ENCODE measurements at places on chromosomes 6 and 20.

GRCh38 chr20:61803416-61803914 is 262.2 kb downstream of the TAF4 start:
- DNase-seq = no peak

DNA sequence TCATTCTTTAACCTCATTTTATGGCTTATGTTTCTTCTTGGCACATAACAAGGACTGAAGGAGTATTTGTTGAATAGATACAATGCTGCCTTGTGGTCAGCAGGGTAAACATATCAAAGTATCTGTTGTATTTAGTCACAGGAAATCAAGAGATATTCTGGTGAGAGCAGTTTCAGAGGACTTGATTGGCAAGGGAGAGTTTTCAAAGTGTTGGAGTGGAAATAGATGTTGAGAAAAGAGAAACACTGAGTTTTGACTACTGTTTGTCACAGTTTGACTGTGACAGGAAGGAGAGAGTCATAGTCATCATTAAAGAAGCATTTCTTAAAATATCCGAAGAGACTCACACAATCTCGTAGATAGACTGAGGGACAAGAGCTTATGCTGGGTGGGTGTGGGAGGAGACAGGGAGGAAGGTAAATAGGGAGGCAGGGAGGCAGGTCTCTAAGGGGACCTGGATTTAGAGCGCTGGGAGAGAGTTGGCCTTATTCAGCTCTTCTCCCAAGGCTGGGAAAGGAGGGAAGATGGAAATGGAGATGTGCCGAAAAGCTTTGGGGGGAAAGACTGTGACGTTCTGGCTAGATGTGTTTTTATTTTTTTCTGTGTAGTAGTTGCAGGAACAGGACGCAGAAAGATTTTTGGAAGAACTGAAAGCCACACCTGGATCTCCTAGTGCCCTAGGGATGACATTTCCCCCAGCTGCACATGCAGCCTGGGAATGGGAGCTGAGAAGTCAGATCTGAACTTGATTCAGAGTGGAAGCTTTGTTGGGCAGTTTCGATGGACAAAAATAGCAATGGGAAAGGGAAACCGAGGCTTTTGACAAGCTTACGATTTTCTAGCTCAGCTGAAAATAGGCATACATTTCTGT is 65.0 kb upstream of the IFNGR1 start:
- DNase-seq = no peak

GRCh38 chr20:32988008-32988407 is 16.2 kb downstream of the SUN5 start:
- DNase-seq = no peak

DNA sequence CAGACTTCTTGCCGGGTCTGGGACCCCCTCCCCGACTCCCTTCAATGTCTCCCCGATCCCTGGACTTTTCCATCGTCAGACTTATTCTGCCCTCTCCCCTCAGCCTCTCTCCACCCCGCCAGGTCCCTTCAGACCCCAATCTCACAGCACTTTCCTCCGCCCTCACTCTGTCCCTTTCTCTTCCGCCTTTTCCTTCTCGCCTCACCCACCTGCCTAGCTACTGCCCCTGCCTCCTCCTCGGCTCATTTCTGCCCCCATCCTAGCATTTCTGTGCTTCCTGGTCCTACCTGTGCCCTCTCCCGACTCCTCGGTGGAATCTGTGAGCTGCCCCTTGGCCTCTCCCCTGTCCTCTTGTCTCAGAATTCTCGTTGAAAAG is 616 bp downstream of the CHMP4B start:
- no peak for DNase-seq

DNA sequence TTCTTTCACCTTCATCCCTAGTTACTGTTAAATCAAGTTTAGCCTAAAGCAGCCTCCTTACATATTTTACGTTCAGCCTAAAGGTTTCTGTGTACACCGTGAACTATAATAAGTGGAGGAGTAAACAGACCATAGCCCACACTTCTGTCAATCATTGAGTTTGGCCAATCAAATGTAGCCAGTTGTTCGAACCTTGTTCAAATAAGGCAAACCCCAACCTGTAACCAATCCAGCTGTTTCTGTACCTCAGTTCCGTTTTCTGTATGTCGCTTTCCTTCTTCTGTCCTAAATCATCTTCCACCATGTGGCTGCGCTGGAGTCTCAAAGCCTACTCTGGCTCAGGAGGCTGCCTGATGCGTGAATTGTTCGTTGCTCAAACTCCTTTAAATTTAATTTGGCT is 1.8 kb upstream of the FBXO30 start:
- no peak for DNase-seq

DNA sequence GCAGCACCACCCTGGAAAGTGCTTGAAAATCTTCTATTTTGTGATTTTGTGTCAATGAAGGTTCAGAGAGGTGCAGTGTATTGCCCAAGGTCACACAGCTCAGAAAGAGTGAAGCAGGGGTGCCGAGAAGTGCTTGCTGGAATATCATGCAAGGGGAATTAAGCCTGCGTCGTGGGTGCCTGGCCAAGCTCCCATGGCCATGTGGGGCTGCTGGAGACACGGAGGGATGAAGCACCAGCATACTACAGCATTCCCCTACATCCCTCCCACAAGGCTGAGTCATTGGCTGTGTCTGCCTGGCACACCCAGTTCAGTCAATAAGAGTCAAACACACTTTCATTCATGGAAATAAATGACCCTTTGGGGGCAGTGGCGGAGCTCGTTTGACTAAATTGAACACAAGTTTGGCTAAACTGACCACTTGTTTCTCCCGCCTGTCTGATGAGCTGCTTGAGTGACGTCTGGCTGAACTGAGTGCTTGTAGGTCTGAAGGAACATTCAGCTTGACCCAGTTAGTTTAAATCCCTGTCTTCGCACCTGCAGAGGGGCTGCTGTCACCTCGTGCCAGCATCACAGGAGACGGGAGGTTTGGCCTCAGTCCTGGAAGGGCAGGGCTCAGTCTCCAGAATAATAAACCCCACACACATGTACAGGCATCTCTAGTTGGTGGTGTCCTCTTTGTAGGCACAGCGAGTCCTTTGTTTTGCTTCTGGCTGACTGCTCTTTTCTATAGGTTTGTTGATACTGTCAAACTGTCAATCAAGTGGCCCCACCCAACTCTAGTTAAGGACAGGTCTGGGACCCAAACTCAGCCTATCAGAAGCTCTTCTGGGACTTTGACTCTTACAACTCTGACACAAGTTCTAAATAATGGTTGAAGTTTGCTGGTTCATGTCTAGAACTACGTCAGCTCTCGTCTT is 8.4 kb upstream of the TGM2 start:
- peak; percentile 59 for DNase-seq

DNA sequence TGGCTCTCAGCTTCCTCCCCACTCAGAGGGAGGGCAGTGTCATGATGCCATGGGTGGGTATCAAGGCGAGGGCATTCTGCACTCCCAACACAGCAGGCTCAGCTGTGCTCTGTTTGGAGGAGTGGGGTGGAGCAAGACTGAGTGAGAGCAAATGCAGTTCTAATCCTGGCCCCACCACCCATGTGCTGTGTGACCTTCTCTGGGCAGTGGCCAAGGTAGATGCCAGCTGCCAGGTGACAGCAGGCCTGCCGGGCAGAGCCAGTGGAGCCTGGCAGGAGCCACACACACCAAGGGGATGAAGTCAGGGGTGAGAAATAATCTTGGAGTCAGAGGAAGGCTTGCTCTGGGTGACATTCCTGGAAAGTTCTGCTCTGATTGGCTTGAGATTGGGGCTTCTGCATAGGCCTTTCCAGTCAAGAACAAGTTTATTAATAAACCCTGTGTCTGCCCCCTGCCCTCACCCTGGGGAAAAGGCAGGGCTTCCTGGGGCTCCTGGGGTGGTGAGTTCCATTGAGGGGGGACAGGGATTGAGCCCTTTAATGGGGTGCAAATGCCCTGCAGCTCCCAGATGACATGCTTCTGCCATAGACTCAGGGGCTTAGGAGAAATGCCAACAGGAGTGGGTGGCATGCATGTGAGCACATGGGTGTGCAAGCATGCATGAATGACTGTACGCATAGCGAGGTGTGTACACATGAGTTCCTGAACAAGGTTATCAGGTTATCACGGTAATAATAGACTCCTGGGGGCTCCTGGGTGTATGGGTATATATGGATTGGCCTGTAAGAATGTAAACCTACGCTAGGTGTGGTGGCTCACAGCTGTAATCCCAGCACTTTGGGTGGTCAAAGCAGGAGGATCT is 134.2 kb downstream of the MRPL14 start:
- no peak for DNase-seq

DNA sequence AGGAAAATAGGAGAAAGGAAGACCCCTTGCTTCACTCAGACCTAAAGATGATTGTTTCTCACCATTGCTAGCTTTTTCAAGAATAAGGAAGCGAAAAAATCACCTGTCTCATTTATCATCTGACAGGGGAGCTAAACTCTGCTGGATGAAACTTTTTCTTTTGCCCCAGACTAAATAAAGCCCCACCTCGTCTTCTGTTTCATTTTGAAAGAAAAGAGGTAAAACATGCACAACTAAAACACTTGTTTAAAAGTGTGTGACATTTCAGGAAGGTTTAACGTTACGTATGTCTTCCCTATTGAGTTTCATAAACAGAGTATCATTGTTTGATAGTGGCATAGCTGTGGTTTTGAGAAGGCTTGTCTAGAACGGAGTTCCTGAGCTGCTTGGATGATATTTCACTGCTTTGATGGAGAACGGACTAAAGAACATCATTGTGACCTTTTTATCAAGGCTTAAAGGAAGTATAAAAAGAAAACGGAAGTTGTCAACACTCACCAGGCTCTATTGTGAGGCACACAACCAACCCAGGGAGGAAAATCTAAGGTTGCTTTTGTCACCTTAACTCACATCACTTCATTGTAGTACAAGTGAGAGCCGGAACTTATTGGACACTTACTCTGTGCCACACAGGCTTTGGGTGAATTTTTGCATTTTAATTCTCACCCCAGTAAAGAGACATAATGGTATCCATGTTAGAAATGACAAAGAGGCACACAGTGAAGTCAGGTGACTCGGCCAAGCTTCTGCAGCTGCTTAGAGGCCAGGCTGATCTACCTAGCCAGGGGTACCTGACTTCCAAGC is 29.5 kb downstream of the TSHZ2 start:
- no peak for DNase-seq

DNA sequence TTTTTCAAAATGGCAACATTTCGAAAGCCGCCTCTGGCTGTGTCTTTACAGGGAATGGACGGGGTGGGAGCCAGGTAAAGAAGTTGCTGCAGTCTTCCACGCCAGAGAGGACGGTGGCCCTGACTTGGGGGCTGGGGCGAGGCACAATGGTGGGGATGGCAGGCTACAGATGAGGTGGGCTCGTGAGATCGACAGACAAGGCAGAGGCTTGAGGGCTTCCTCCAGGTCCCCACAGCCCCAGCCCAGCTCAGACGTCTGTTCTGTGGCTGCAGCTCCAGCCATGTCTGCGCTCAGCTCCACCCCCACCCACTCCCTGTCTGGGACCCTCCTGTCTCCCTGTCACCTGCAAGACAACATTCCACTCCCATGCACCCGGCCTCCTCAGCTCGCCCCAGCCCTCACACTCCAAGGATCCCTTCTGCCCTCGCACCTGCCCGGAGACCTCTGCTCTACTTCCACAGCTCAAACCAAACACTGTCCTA is 7.4 kb upstream of the C20orf144 start:
- no peak for DNase-seq

GRCh38 chr6:87706187-87706966 is 4.3 kb upstream of the AKIRIN2 start:
- DNase-seq = no peak

GRCh38 chr6:94673251-94673650 is 904.1 kb upstream of the MANEA start:
- DNase-seq = no peak

- DNase-seq = no peak
These were observed 182.4 kb upstream of the TSHZ2 start for GRCh38 chr20:52789716-52790115.

DNA sequence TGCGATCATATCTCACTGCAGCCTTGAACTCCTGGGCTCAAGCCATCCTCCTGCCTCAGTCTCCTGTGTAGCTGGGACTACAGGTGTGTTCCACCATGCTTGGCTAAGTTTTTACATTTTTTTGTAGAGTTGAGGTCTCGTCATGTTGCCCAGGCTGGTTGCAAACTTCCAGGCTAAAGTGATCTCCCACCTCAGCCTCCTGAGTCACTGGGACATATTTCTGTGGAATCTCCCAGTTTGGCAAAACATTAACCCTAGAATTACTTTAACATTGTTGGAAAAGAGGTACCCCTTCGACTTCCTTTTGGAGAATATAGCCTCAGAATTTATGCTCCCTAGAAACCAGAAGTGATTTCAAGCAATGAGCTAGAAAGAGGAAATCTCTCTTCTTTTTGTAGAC is 57.2 kb downstream of the SHLD1 start:
- DNase-seq = no peak

DNA sequence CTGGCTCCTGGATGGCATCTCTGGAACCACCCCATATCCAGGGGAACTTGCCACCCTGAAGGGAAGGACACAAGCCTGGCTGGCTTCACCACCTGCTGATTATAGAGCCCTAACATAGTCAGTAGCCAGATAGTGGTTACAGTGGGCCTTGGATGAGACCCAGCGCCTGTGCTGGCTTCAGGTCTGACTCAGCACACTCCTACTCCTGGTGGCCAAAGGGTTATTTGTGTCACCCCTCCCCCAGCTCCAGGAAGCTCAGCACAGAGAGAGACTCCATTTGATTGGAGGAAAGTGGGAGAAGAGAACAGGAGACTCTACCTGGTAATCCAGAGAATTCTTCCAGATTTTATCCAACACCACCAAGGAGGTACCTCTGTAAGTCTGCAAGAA is 12.8 kb downstream of the SNX14 start:
- no peak for DNase-seq

DNA sequence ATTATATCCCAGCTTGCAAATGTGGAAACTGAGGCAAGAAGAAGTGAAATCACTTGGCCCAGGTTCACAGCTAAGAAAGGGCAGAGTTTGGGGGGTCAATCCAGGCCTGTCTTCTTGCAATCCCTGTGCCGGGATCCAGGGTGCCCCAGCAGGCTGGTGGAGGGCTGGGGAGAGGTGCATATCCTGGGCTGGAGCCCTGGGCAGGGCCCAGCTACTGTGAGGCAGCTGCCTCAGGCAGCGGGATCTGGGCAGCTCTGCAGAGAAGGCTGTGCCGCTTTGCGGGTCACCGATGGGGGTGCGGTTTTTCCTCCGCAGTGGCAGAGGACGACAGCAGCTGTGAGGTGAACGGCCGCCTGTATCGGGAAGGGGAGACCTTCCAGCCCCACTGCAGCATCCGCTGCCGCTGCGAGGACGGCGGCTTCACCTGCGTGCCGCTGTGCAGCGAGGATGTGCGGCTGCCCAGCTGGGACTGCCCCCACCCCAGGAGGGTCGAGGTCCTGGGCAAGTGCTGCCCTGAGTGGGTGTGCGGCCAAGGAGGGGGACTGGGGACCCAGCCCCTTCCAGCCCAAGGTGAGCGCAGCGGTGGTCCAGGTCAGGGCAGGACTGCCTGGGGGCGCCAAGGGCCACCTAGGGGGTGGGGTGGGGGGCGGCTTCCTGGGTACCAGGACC is 9.4 kb downstream of the CCN5 start:
- DNase-seq = no peak

DNA sequence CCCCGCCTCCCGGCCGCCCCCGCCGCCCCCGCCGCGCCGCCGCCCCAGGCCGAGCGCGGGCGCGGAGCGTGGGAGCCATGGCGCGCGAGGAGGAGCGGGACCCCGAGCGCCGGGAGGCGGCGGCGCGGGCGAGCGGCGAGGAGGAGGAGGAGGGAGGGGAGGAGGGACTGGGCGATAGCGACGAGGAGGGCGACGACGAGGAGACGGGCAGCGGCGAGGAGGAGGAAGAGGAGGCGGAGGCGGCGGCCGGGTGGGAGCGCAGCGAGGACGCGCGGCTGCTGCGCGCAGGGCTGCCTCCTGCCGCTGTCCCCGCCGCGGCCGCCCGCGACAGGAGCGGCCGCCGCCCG is at the start of gene SLC24A3:
Gene SLC24A3, plus strand, starts transcription at position 174 of the 347 bp plus-strand sequence.
- no peak for DNase-seq

Measured in dermis microvascular lymphatic vessel endothelial cell (primary cell).